HuH-7.5 (cell line): ENCODE measurements at places on chromosomes 6 and 20.
A peak's percentile ranks its signal among the peaks of the same experiment; 100 is the strongest.

GRCh38 chr6:126661646-126662045 lies 321.7 kb downstream of the CENPW start:
- DNase-seq = no peak

DNA sequence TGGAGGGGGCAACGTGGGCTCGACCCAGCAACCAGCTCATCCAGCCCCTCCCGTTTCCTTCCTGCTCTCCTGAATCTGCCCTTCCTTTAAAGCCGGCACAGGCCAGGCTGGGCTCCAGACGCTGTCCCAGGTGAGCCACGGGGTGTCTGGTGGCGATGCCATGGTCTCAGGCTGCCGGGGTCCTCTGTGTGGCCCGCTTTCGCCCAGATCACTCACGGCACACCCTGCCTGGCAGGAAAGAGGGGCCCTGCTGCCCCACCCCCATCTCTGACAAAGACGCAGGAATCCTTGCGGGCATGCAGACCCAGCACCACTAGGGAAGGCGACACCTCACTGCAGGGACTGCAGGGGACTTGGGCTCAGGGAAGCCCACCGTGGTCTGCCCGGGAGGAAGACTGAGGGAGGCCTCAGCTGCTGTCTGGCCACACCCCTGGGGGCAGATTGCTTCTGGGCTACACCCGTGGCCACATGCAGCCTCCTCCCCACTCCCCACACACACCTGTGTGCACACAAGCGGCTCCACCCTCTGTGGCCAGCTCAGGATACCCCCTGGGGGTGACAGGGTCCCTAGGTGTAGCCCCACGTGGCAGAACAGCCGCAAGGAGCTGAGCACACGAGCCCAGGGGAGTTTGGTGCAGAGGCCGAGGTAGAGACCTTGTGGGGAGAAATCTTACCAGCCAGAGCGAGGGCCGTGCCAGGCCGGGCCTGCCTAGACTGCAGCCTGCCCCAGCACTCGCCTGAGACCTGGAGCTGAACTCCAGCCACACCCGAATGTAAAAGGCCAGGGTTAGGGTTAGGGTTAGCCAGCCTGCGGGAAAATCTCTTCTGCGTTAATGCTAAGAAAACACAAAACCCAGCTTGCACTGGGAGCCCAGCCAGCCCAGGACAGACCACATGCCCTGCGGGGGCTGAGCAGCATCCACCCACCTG lies 104.6 kb downstream of the DLL1 start:
- DNase-seq = no peak

DNA sequence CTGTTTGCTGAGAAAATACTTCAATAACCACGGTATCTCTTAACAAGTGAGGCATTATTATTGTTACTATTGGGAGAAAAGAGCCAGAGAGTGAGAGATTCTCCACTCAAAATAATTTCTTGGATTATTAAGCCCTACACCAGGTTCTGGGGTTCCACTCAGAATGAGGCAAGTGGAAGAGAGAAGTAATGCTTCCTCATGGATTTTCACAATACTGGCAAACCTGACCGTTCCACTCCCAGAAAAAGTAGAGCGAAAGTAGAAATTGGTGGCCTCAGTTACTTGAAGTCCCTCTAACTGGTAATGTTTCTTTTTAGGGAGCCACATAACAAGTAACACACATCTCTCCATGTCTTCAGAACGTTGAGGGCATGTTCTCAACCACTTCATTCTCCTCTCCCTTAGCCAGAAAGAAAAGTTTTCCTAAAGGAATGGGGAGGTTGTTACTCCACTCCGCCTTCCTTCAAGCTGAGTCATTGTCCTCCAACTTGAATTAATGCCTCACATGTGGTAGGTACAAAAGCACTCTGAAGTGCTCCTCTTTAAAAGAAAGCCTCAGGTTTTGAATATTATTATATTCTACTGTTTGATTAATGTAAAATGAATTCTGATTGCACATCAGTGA lies 1.9 kb downstream of the BAG2 start:
- no peak for DNase-seq

GRCh38 chr6:57283911-57284455 lies 33.4 kb upstream of the PRIM2 start:
- no peak for DNase-seq

GRCh38 chr6:132505158-132505557 lies 7.8 kb downstream of the STX7 start:
- no peak for DNase-seq

- DNase-seq = no peak
Observed at GRCh38 chr6:55937261-55937947, 62.0 kb upstream of the BMP5 start.

GRCh38 chr6:137237413-137238170 lies 18.4 kb upstream of the IFNGR1 start:
- DNase-seq = no peak

DNA sequence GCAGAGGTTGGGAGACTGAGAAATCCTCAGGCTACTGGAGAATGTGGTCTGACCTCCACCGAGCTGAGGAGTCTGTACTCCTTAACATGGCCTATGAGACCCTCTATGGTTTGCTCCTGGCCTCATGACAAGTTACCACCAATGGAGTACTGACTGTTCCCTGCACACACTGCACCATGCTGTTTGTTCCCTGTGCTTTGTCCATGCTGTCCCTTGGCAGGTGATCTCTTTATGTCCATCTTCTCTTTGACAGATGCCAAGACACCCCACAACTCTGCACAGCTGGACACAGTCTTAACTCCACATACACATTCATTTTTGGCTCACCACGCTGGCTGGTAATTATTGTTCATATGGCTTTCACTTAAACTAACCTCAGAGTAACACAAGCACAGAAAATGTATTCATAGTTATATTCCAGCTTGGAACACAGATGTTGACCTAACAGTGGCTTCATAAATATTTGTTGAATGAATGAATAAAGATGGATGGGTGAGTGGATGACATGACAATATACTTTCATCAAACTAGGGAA lies 258.0 kb downstream of the ATXN1 start:
- no peak for DNase-seq

GRCh38 chr6:163064397-163064796 lies 336.6 kb downstream of the PACRG start:
- no peak for DNase-seq

- no peak for DNase-seq
Observed at GRCh38 chr6:49540614-49541013, 9.9 kb upstream of the C6orf141 start.

- DNase-seq = no peak
Observed at GRCh38 chr6:159311618-159312017, 142.4 kb downstream of the FNDC1 start.

GRCh38 chr6:116003668-116004067 lies 57.0 kb downstream of the FRK start:
- no peak for DNase-seq

DNA sequence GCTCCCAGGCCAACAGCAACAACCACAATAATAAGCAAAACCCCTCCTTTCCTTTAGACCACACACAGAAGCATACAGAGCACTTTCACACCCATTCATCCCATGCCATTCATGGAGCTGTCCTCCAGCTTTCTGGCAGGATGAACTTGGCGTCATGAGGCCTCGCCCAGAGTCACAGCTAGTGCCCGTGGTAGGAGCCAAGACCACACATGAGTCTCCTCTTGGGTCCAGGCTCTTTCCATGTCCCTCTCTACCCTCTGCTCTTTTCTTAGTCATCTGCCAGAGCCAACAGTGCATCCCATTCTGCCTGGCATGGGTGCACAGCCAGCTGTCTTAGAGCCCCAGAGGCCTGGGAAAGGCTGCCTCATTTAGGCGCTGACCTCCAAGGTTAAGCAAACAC lies 1.8 kb upstream of the TGM3 start:
- DNase-seq = no peak

GRCh38 chr20:32155017-32155981 lies 45.8 kb downstream of the TM9SF4 start:
- peak; percentile 58 for DNase-seq

- peak; percentile 45 for DNase-seq
Observed at GRCh38 chr20:52313341-52313963, 121.9 kb upstream of the ZFP64 start.

GRCh38 chr6:106886922-106887797 lies 87.4 kb downstream of the CD24 start:
- DNase-seq = no peak

GRCh38 chr6:158815907-158816306 lies 3.3 kb downstream of the EZR start:
- no peak for DNase-seq

DNA sequence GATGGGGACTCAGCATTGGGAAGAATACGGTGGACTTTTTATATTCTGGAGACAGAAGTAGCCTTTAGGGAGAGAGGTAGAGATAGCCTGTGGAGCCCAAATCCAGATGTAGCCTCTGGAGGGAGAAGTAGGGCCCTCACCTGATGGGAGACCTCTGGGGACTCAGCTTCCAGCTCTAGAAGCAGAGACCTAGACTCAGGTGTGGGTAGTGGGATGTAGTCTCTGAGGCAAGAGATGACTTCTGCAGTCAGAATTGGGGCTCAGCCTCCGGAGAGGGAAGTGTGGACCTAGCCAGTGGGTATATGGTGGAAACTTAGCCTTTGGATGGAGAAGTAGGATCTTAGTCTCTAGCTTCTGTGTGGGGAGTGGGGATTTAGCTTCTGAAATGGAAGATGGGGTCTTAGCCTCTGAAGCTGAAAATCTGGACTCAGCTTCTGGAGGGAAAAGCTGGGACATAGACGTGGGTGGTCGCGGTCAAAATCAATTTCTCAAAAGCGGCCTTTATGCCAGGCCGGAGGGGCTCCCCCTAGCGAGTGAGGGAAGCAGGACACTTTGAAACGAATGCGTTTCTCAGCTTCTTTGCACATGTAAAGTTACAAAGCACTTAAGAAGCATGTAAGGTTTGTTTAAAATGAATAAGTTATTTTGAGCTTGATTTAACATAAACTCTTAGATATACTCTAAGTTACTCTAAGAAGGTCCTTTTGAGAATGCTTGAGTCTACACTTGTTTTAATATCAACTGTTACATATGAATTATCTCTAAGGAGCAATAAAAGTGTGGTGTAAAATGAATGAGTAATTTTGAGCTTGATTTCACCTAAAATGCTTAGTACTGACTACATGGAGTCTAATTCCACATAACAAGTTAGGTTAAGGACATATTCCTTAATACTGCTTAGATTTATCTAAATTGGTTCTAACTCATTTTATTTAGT lies 12.9 kb upstream of the ZNF343 start:
- peak; percentile 46 for DNase-seq

- no peak for DNase-seq
Observed at GRCh38 chr6:95544517-95545225, 32.7 kb upstream of the MANEA start.

GRCh38 chr6:46263707-46264086 lies 92.9 kb upstream of the ENPP5 start:
- DNase-seq = no peak

GRCh38 chr6:142926494-142927270 lies 18.3 kb downstream of the HIVEP2 start:
- DNase-seq = peak; percentile 79
